WTC11 (cell line): ENCODE measurements at places on chromosomes 3 and 15.

GRCh38 chr15:31463521-31464102, 137.0 kb downstream of the KLF13 start:
- no peak for DNase-seq

- no peak for DNase-seq
Observed at GRCh38 chr3:195155570-195156241, 115.3 kb downstream of the XXYLT1 start.

DNA sequence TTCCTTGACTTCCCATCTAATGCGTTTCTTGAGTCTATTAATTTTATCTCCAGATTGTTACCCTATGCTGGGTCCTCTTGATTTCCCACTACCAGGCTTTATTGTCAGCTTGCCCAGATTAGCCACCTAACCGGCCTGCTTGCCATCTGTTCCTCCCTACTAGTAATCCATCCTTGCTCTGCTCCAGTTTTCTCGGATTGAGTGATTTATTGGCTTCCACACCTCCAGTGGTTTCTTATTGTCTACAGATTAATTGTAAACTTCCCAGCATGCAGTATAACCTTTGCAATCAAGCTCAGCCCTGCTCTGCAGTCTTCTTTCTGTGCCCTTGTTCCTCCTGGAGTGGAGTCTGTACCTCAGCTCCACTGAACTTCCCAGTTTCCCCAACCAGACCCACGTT, 63.4 kb downstream of the ARHGEF26 start:
- no peak for DNase-seq

DNA sequence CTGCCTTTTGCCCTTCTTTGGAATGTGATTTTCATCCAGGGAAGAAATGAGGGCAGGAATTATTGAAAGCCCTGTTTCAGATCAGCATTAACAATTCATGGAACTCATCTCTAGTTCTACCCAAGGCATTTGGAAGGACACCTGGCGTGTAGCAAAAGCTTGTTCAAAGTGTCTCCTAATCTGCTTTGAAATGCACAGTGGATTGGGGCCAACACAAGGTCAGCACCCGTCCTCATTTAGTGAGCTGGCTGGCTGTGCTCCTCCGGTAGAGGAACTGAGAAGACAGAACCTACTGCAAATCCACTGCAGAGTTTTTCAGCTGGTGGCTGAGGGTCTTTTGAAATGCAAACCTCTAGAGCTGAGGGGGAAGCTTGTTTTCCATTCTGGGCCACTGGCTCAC, 141.6 kb upstream of the STT3B start:
- DNase-seq = peak; percentile 21

DNA sequence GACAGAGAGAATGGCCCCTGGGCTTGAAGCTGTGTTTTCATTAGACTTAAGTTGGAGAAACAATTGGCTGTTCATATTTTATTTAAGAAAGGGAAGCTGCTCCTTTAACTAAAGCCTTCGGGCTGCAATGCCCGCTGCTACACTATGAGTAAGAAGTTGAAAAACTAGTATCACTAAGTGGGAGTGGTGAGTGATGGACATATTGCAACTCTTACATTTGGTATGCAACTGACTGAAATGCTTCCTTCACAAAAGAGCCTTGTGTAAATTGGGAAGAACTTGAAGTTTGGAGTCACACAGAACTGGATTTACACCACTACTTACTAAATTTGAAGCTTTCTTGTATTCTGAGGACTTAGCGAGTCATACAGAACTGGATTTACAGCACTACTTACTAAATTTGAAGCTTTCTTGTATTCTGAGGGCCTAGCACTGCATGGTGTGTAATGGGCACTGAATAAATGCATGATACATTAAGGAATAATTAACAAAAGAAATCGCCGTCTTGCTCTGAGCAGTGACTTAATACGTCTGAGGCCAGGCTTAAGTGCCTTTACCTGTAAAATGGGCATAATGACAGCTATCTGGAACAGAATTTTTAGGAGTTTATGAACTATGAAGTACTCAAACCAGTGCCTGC, 149.5 kb downstream of the RYR3 start:
- no peak for DNase-seq

DNA sequence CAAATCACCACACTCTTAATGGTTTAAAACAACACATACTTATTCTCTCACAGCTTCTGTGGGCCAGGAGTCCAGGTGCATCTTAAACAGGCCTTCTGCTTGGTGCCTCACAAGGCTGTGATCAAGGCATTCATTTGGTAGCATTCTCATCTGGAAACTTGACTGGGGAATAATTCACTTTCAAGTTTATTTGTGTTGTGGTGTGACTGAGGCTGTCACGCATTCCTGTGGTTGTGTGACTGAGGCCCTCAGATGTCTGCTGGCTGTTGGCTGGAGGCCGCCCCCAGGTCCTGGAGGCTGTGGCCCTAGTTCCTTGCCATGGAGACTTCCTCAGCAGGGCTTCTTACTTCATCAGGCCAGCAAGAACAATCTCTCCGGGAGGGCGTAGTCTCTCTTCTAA, 16.9 kb upstream of the FAM3D start:
- DNase-seq = no peak
